ENCODE measurements at places on chromosomes 6 and 20. TPM values are rescaled to one million over a fixed set of nuclear protein-coding genes. Genes with fewer than 3 reads are reported as not detected.

DNA sequence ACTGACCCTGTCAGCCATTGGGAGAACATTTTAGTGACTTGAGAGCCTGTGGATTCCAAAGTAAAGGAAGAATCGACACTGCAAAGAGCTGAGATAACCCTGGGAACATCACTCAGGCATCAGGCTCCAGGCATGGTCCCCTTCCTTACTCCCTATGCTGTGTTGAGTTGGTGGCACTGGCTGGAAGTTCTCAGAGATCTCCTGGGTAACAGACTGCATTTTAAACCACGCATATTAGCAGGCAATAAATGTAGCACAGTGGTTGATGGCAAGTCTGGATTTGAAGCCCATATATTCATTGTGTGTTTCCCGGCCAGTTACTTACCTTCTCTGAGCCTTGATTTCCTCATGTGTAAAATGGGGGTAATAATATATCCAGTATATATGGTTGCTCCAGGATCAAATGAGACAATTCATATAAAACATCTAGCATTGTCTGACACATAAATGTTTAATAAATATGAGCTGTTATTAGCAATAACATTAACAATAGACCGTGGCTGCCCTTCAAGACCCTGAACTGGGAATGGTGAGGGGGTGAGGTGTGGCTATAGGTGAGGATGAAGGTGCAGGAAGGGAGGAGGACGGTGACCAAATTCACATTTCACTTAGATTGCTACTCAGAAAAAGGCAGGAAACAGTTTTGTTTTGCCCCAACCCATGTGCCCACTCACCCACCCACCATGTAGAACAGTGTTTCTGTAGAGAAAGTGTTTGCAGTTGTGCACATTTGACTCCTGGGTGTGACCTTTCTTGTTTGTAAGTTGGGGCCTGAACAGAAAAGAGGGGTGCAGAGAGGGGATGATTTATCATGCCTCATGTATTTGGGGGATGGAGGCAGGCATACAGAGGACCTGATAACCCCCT lies 2.1 kb downstream of the PLCG1 start:
- no peak for DNase-seq

GRCh38 chr6:117938311-117938995 lies 31.4 kb downstream of the SLC35F1 start:
- no peak for DNase-seq

DNA sequence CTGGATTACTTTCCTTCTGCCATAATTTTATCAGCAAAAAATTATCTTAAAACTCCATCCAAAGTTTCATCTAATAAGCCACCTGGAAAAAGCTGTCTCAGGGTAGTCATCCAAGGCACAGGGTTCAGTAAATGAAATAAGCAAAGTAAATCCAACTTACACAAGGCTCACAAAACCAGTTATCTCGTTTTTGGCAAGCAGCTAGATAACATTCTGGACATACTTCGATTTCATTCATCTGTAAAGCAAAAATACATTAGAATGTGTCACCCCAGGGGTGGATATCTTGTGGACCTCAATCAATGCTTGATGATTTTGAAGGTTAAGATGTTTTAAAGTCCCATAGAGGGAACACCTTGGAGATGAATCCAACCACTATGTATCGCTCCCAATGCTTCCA lies 73.1 kb downstream of the ZMYND8 start:
- DNase-seq, result no peak

DNA sequence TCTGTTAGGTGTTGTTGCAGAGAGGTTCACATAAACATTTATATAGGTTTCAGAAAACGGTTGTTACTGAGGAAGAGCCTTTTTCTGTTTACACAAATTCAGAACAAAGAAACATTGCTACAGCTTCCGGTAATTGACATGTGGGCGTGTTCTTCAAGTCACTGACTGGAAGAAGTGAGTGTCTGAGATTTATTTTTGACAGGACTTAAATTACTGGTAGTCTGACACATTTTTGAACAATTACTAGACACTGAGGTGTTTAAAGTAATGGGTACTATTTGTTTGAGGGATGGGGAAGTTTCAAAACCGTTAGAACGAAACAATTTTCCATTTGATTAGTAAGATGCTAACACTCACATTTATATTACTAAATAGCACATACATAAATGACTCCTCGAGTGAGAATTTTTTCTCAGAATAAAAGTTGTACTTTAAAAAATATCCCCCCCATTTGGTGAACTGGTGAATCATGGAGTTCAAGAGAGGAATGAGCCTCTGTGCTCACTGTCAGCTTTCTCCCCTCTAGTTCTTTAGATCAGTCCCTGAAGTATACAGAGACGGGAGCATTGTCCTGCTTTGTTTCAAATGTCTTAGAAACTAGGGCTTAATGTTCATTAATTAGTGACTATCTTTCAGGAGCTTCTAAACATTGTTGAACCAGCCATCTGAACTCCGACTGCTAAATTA lies 98.7 kb downstream of the TSHZ2 start:
- DNase-seq, result no peak

- DNase-seq, result no peak
Measured at GRCh38 chr6:160455081-160455480, 106.9 kb downstream of the SLC22A3 start.

Gene RBBP8NL
- polyA plus RNA-seq, result not detected

Gene DEFB125
- polyA plus RNA-seq, result not detected

Gene KHDC1L
- 0.22 TPM for polyA plus RNA-seq

Gene MAP7
- 0.29 TPM for polyA plus RNA-seq

Gene DNMT3B
- polyA plus RNA-seq, result 1.9 TPM

Data from AG04450 (cell line).